ENCODE measurements at places on chromosomes 2 and 18. TPM values are rescaled to one million over a fixed set of nuclear protein-coding genes. Genes with fewer than 3 reads are reported as not detected.

Gene NPHP1
- 5.5 TPM for total RNA-seq

Gene MOGAT1
- not detected for total RNA-seq

GRCh38 chr2:125168442-125168841 lies 1143.4 kb downstream of the CNTNAP5 start:
- DNase-seq, result no peak

Gene FBXO15
- total RNA-seq, result 0.91 TPM

DNA sequence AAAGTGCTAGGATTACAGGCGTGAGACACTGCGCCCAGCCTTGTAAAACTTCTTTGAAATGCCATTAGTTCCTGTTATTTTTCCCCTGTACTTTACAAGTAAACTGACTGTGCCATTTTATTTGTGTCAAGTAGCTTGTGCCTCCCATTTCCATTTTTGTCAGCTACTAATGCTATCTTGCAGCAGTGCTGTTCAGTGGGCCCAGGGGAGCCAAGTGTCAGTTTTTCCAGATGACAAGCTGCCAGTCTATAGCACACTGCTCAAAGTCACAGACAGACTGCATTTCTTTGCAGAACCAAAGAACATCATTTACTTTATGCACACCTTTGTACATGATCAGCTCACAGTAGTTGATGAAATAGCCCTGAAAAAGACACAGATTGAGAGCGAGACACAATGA lies 901.3 kb upstream of the CDH2 start:
- no peak for DNase-seq

GRCh38 chr2:233375490-233376314 lies 21.4 kb downstream of the DGKD start:
- no peak for DNase-seq

- DNase-seq, result no peak
These were observed 133.2 kb downstream of the GBX2 start for GRCh38 chr2:236034974-236035373.

Gene CELF4
- total RNA-seq, result not detected

Measured in myocyte (in vitro differentiated cells).